ENCODE measurements at places on chromosomes 3 and 15. TPM values are rescaled to one million over a fixed set of nuclear protein-coding genes. Genes with fewer than 3 reads are reported as not detected.

GRCh38 chr3:187929112-187929816 lies 184.0 kb upstream of the BCL6 start:
- peaks cover 52% of the 10 kb centered on the region for H3K4me1 ChIP-seq
- no peak for DNase-seq
- H3K4me3 ChIP-seq = peak overlapping the region; percentile 16
- peak overlapping the region; percentile 89 for H3K27ac ChIP-seq
- peaks cover 1% of the 10 kb centered on the region for H3K27me3 ChIP-seq

The CCR8 gene
- total RNA-seq = 5.7 TPM

GRCh38 chr3:15382405-15382923 lies 44.9 kb downstream of the METTL6 start:
- H3K4me1 ChIP-seq = peaks cover 14% of the 10 kb centered on the region
- H3K4me3 ChIP-seq = no peak overlapping the region
- DNase-seq = no peak
- H3K36me3 ChIP-seq = no peaks in the 10 kb centered on the region

The IQCF5 gene
- not detected for total RNA-seq

DNA sequence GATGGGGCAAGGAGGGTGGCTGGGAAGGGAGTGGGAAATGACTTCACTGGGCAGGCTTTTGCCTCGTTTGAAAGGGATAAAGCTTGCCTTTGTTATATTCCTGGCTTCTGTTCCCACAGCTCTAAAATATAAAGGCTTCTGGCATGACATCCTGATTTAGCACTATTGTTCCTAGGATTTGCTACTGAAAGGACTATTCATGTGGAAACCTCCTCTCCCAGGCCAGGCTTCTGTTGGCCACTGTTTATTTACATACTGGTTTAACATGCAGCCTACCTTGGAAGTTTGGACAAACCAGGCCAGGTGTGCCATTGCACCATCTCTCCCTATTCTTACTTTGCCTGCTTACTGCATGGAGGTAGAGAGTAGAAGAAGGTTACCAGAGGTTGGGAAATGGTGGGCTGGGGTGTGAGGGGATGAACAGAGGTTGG lies 2.4 kb upstream of the LMCD1 start:
- H3K27ac ChIP-seq = no peak overlapping the region
- peaks cover 5% of the 10 kb centered on the region for H3K4me1 ChIP-seq
- H3K27me3 ChIP-seq = peaks cover 27% of the 10 kb centered on the region
- no peaks in the 10 kb centered on the region for H3K36me3 ChIP-seq
- DNase-seq = no peak

- peaks cover 7% of the 10 kb centered on the region for H3K36me3 ChIP-seq
- H3K4me3 ChIP-seq = no peak overlapping the region
- no peaks in the 10 kb centered on the region for H3K27me3 ChIP-seq
- H3K4me1 ChIP-seq = peaks cover 5% of the 10 kb centered on the region
- H3K27ac ChIP-seq = no peak overlapping the region
These were observed 1044.6 kb upstream of the CFAP20DC start for GRCh38 chr3:60094392-60094947.

DNA sequence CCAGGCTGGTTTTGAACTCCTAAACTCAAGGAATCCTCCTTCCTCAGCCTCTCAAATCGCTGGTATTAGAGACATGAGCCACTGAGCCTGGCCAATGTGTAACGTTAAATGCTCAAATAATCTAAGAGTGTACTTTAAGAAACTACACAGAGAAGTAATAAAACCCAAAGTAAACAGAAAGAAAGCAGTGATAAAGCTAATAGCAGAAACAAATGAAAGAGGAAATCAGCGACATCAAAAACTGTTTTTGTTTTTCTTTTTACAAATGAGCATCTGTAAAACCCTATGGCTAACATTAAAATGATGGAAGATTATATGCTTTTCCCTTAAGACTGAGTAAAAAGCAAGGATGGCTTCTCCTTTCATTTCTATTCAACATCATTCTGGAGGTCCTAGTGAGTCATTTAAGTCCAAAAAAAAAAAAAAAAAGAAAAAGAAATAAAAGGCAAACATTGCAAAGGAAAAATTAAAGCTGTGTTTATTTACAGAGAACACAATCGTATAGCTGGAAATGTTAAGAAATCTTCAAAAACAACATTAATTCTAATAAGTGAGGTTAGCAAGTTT lies 36.8 kb upstream of the FNDC3B start:
- DNase-seq = no peak
- H3K4me3 ChIP-seq = no peak overlapping the region
- no peaks in the 10 kb centered on the region for H3K36me3 ChIP-seq
- H3K27me3 ChIP-seq = peaks cover 2% of the 10 kb centered on the region
- H3K27ac ChIP-seq = no peak overlapping the region

DNA sequence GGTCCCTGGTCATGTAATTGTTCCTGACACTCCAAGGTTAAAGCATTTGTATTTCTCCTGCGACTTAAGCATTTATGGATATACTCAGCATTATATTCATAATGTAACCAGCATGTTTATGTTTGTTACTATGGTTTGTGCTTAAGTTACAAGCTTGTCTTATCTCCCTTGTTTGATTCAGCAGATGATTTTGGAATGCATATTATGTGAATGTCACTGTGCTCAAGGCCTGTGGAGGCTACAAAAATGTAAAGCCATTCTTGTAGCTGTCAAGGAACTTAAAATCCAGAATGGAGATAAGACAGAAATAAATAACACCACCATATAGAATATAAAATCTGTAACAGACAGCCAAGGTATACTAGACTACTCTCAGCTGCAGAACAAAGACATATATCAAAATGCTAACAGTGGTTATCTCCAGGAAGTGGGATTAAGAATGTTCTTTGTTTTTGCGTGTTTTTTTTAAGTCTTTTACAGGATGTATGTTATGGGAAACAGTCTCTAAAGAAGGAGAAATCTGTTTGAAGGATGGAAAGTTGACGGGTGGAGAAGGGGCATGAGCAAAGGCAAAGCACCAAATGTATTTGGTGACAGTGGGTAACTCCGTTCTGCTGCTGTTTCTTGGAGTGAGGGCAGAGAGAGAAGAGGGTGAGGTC lies 61.4 kb downstream of the IGF2BP2 start:
- H3K4me3 ChIP-seq = no peak overlapping the region
- H3K36me3 ChIP-seq = no peaks in the 10 kb centered on the region
- DNase-seq = no peak
- H3K4me1 ChIP-seq = no peaks in the 10 kb centered on the region
- H3K27ac ChIP-seq = no peak overlapping the region

- H3K36me3 ChIP-seq = no peaks in the 10 kb centered on the region
- no peak for DNase-seq
- H3K27ac ChIP-seq = no peak overlapping the region
- no peak overlapping the region for H3K4me3 ChIP-seq
- peaks cover 2% of the 10 kb centered on the region for H3K27me3 ChIP-seq
- H3K4me1 ChIP-seq = peaks cover 4% of the 10 kb centered on the region
These were observed 54.2 kb upstream of the CGNL1 start for GRCh38 chr15:57321973-57322601.

DNA sequence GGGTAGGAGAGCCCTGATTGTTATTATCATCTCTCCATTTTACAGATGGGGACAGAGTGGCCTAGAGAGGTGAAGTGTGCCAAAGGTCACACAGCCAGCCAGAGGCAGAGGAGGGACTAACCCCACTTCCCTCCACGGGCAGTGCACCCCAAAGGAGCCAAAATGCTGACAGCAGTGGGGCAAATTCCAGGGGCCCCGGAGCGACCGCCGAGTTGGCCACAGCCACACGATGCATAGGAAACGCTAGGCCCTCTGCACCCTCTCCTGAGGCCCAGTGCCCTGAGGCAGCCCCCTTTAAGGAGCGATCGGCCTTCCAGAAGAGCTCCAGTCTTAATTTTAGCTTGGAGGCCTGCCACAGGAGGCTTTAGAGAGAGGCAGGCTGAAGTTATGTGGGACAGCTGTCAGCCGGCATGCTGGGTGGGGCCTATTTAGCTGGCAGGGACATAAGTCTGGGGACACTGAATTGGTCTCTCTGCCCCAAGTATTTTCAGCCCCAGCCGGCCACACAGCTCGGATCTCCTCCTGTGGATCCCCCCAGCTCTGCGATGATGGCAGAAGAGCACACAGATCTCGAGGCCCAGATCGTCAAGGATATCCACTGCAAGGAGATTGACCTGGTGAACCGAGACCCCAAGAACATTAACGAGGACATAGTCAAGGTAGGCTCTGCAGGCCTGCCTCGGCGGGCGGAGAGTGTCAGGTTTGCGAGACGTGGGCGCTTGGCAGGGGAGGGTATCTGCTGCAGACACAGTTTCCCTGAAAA lies at the start of gene CAV3:
CAV3 (plus strand) TSS at position 471 of the 763 bp plus-strand sequence; CDS start at position 546, 75 bp downstream.
- no peaks in the 10 kb centered on the region for H3K27me3 ChIP-seq
- no peaks in the 10 kb centered on the region for H3K4me1 ChIP-seq
- no peak within 1 kb of the TSS for H3K27ac ChIP-seq
- H3K36me3 ChIP-seq = no peaks in the 10 kb centered on the region

The GJD2 gene
- total RNA-seq = not detected

The ATP2B2 gene
- total RNA-seq = not detected

The PLCB2 gene
- 95.7 TPM for total RNA-seq

The KLHL6 gene
- 44.9 TPM for total RNA-seq

GRCh38 chr15:81297603-81298575 lies 26.1 kb downstream of the STARD5 start:
- H3K4me3 ChIP-seq = peak overlapping the region; percentile 94
- peaks cover 64% of the 10 kb centered on the region for H3K36me3 ChIP-seq
- H3K27me3 ChIP-seq = no peaks in the 10 kb centered on the region
- peaks cover 75% of the 10 kb centered on the region for H3K4me1 ChIP-seq

All from activated CD4-positive, alpha-beta T cell treated with anti-CD3 and anti-CD28 coated beads, Interleukin-2, amount 10 ng/mL, durations not matched to agents 24 days and 14 days (primary cell).